ENCODE measurements at places on chromosomes 12 and 14.

GRCh38 chr12:21942377-21942703 lies 1.1 kb upstream of the ABCC9 start:
- no peak for DNase-seq
- H3K27me3 ChIP-seq = peaks cover 66% of the 10 kb centered on the region
- H3K36me3 ChIP-seq = peaks cover 4% of the 10 kb centered on the region
- H3K4me3 ChIP-seq = peak overlapping the region; percentile 89
- H3K4me1 ChIP-seq = peaks cover 17% of the 10 kb centered on the region

DNA sequence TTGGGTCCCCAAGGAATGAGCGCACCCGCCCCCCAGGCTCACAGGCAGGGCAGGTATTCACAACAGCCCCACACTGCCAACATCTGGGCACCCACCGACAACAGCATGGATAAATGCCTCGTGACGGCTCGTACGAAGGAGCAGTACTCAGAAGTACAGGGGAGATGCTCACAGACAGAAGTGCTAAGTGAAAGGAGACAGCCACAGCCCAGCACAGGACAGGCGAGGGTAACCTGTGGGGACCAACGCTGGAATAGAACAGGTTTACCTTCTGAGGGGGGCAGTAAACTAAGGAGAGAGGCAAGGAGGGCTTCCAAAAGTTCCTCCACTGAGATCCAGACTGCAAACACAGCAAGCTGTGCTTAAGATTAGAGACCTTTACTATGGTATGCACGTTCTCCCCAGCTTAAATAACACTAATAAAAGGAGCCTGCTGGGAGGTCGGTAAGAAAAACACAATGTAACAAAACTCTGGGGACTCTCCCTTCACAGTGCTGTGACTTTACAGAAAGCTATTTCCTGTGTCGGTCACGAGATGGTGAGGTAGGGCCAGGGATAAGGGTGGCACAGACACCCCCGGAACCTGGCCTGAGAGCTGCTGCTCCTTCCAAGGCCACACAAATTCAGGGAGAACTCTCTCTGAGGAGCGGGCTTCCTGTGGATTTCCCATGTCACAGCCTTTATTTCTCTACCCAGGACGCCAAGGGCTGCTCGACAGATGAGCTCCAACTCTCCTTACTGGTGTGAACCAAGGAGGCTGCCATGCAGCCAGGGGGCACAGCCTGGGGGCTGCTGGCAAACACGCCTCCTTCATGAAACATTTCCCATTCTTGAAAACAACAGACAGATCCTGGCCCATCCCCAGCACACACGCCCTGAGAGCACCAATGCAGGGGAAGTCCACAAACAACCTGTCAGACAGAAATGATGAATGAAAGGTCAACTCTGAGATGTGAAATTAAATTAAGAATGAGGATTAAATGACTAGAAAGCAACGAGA lies 26.3 kb downstream of the SLC15A4 start:
- no peak for DNase-seq
- peaks cover 4% of the 10 kb centered on the region for H3K4me1 ChIP-seq

DNA sequence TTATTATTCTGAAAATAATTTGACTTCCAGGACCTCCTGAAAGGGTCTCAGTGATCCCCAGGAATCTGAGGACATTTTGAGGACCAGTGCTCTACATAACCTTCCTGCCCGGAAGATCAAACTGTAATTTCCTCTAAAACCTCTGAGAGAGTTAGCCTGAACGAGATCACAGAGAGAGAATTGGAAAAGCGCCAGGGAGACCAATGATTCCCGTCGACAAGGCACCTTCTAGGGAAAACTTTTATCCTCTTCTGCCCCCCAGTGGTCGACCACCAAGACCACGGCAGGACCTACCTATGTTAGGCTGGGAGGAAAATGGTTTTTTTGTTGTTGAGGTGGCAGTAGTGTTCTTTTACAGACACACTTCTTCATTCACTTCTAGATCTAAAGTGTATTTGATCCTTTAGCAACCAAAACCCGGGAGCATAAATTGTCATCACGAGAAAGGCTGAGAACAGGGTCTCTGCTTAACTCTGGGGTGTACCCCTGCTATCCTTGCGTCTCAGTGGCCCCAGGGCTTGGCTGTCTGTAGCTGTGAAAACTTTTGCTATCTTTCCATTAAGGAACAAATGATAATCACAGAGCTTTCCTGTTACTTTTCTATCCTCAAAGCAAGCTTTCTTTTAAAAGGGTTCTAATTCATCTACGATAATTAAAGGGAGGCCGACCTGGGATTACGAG lies 62.9 kb upstream of the NID2 start:
- no peak overlapping the region for H3K27ac ChIP-seq
- no peaks in the 10 kb centered on the region for H3K27me3 ChIP-seq
- H3K4me1 ChIP-seq = peaks cover 14% of the 10 kb centered on the region
- peak overlapping the region; percentile 8 for H3K4me3 ChIP-seq

GRCh38 chr12:57852620-57853500 lies 6.3 kb upstream of the CTDSP2 start:
- DNase-seq = peak; percentile 40
- peaks cover 32% of the 10 kb centered on the region for H3K4me1 ChIP-seq
- H3K27me3 ChIP-seq = peaks cover 19% of the 10 kb centered on the region
- no peak overlapping the region for H3K27ac ChIP-seq

GRCh38 chr12:37543966-37544668 lies 772.5 kb upstream of the ALG10B start:
- no peaks in the 10 kb centered on the region for H3K4me1 ChIP-seq
- H3K4me3 ChIP-seq = no peak overlapping the region
- DNase-seq = no peak
- no peaks in the 10 kb centered on the region for H3K27me3 ChIP-seq

- peak overlapping the region; percentile 97 for H3K27ac ChIP-seq
- peaks cover 22% of the 10 kb centered on the region for H3K27me3 ChIP-seq
- H3K4me3 ChIP-seq = peak overlapping the region; percentile 86
- peaks cover 23% of the 10 kb centered on the region for H3K36me3 ChIP-seq
- DNase-seq = no peak
- H3K4me1 ChIP-seq = peaks cover 82% of the 10 kb centered on the region
Measured at GRCh38 chr12:124916374-124917134, 2.1 kb upstream of the UBC start.

- H3K4me3 ChIP-seq = peak overlapping the region; percentile 80
- DNase-seq = no peak
- peak overlapping the region; percentile 83 for H3K27ac ChIP-seq
- H3K27me3 ChIP-seq = peaks cover 9% of the 10 kb centered on the region
Measured at GRCh38 chr12:124864326-124864752, 675 bp upstream of the SCARB1 start.

- H3K4me3 ChIP-seq = no peak overlapping the region
- no peaks in the 10 kb centered on the region for H3K36me3 ChIP-seq
- H3K27ac ChIP-seq = no peak overlapping the region
- peaks cover 10% of the 10 kb centered on the region for H3K27me3 ChIP-seq
- no peak for DNase-seq
Measured at GRCh38 chr14:22383515-22384166, 205.4 kb downstream of the DAD1 start.

GRCh38 chr12:88202500-88202899 lies 60.4 kb downstream of the TMTC3 start:
- no peak overlapping the region for H3K27ac ChIP-seq
- no peak overlapping the region for H3K4me3 ChIP-seq
- no peaks in the 10 kb centered on the region for H3K36me3 ChIP-seq
- no peaks in the 10 kb centered on the region for H3K27me3 ChIP-seq

- H3K27ac ChIP-seq = no peak overlapping the region
- H3K4me3 ChIP-seq = peak overlapping the region; percentile 92
- no peaks in the 10 kb centered on the region for H3K36me3 ChIP-seq
Measured at GRCh38 chr12:116880817-116881324, 370 bp downstream of the HRK start.

DNA sequence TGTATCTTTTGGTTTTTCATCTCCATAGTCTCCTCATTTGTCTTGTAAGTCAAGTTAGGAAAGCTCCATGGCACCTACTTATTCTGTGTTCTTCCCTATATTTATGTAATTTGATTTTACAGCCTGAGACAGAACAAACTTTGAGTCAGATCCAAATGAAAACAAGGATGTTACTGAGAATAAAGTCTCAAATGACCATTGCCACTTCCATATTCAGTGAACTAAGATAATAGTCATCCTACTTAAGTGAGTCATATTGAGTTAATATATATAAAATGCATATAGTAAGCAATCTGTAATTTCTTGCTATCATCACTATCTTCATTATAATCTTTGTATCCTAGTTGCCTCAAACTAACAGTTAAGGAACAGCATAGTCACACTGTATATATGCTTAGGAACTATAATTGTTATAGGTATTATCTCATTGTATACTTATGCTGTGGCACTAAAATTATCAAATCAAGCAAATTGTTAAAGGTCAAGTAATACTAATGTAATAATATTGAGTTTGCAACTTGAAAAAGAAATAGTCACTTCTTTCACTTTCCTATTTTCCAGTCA lies 30.8 kb downstream of the TMTC3 start:
- H3K27ac ChIP-seq = no peak overlapping the region
- no peaks in the 10 kb centered on the region for H3K27me3 ChIP-seq
- no peaks in the 10 kb centered on the region for H3K4me1 ChIP-seq
- H3K4me3 ChIP-seq = no peak overlapping the region
- H3K36me3 ChIP-seq = peaks cover 29% of the 10 kb centered on the region

GRCh38 chr12:107619831-107620230 lies 65.8 kb upstream of the PWP1 start:
- no peak overlapping the region for H3K27ac ChIP-seq
- H3K27me3 ChIP-seq = peaks cover 6% of the 10 kb centered on the region
- no peak for DNase-seq
- no peaks in the 10 kb centered on the region for H3K4me1 ChIP-seq
- H3K4me3 ChIP-seq = no peak overlapping the region

GRCh38 chr14:102140027-102140749 lies 491 bp downstream of the WDR20 start:
- H3K27ac ChIP-seq = peak overlapping the region; percentile 97
- H3K36me3 ChIP-seq = no peaks in the 10 kb centered on the region
- peak overlapping the region; percentile 100 for H3K4me3 ChIP-seq
- peaks cover 29% of the 10 kb centered on the region for H3K4me1 ChIP-seq

- H3K27me3 ChIP-seq = no peaks in the 10 kb centered on the region
- H3K27ac ChIP-seq = peak overlapping the region; percentile 89
- H3K36me3 ChIP-seq = no peaks in the 10 kb centered on the region
- DNase-seq = no peak
- H3K4me1 ChIP-seq = peaks cover 14% of the 10 kb centered on the region
Measured at GRCh38 chr14:69354383-69355153, 43.5 kb downstream of the ERH start.

DNA sequence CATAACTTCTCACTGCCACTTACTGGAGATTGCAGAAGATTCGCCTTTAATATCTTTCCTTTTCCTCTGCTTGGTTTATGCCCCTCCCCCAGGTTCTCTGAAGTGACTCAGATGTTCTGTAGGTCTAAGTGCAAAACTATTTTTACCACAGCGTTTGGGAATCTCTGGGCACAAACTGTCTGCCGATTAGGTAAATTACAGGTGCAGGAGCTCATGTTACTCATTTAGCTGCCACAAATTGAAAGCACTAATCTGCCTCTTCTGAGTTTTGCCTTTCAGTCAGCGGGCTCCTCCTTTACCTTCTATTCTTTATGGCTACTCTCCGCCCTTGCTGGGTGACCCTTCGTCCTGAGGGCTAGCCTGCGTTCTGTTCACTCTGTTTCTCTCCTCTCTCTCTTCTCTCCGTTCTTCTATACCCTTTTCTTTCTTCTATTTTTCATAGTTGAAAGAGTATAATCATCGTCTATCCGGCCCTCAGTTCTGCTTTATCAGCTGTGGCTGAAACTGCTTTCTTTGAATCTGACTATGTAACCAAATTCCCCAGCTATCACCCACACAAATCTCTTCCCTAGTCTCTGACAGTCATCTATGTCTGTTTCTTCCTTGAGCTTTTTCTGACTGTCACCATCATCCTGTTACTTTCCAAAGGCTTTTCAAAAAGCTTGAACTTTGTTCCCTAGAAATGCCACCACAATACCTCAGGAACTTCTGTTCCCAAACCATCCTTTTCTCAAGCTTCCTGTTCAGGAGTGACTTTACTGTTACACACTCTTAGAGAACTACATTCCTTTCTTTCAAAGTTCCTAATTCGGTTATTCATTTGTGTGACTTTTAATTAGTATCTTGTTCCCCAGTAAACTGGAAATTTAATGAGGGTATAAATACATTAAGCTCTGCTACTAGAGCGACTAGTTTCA lies 4.3 kb upstream of the MYF6 start:
- no peak for DNase-seq
- H3K36me3 ChIP-seq = no peaks in the 10 kb centered on the region
- no peak overlapping the region for H3K4me3 ChIP-seq

- DNase-seq = no peak
- H3K4me1 ChIP-seq = no peaks in the 10 kb centered on the region
- no peak overlapping the region for H3K27ac ChIP-seq
- no peaks in the 10 kb centered on the region for H3K36me3 ChIP-seq
- H3K27me3 ChIP-seq = no peaks in the 10 kb centered on the region
Measured at GRCh38 chr12:75184516-75184915, 25.1 kb downstream of the KCNC2 start.

GRCh38 chr14:79502136-79502750 lies 709.1 kb downstream of the DIO2 start:
- no peak overlapping the region for H3K4me3 ChIP-seq
- no peak for DNase-seq

DNA sequence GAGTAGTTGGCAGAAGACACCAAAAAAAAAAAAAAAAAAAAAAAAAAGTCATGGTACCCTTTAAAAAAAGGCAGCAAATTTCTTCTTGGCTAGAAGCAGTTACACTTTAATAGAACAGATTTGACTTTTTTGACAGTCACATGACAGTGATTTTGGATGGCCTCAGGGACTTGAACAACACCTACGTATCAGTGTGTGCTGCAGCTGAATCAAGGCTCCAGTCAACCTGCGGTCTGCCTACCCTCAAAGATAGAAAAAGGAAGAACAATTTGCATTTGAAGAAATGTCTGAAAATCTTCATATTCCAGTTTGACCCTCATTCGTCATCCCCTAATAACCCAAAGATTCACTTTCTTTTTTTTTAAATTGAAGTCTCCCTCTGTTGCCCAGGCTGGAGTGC lies 53.9 kb downstream of the MDM2 start:
- DNase-seq = no peak
- H3K27ac ChIP-seq = no peak overlapping the region
- no peaks in the 10 kb centered on the region for H3K4me1 ChIP-seq

GRCh38 chr14:44609876-44610510 lies 102.9 kb upstream of the FSCB start:
- no peak overlapping the region for H3K4me3 ChIP-seq
- H3K36me3 ChIP-seq = no peaks in the 10 kb centered on the region
- peaks cover 11% of the 10 kb centered on the region for H3K27me3 ChIP-seq

DNA sequence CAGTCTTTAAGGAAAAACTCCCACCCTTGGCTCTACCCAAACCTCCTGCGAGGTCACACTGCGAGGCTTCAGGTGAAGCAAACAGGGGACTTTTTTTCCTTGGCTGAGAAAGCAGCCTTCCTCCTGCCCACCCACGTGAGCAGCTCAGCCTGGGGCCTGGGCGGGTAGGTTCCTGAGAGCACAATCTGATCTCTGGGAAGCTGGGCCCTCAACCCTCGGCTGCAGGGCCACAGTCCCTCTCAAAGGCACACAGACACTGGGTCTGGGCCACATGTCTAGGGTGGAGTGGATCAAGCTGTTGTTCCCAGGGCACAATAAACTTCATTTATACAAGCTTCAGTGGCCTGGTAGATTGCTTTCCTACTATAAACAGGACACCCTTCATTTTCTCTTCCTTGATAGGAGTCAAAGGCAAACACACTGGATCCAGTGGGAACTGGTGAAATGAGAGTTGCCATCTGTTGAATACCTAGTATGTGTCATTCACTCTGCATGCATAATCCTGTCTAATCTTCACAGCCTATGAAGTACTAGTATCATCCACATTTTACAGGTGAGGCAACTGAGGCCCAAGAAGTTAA lies 41.3 kb upstream of the PNMA1 start:
- no peak for DNase-seq
- H3K4me3 ChIP-seq = peak overlapping the region; percentile 22
- H3K4me1 ChIP-seq = peaks cover 64% of the 10 kb centered on the region

GRCh38 chr14:83463500-83464098 lies 1929.9 kb upstream of the SEL1L start:
- H3K27ac ChIP-seq = no peak overlapping the region
- H3K4me1 ChIP-seq = no peaks in the 10 kb centered on the region
- no peaks in the 10 kb centered on the region for H3K27me3 ChIP-seq
